ENCODE measurements at places on chromosomes 4 and X.

DNA sequence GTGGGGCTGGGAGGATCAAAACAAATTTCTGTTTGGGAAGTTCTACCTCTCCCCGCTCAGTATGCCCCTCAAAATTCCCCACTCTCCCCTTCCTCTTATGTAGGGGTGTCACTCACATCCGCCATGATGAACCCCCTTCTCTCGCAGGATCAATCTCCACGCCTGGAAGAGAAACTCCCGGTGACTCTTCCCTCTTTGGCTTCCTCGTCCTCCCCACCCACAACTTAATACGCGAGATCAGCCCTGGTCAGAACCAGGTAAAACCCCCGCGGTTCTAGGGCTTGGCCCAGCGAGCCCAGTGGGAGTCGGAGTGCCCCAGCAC lies 427 bp downstream of the LAMTOR3 start:
- no peak for DNase-seq

GRCh38 chrX:39764441-39764914 lies 333.3 kb downstream of the BCOR start:
- DNase-seq, result peak; percentile 47

- DNase-seq, result no peak
These were observed 52.1 kb downstream of the NPY5R start for GRCh38 chr4:163395758-163396157.

DNA sequence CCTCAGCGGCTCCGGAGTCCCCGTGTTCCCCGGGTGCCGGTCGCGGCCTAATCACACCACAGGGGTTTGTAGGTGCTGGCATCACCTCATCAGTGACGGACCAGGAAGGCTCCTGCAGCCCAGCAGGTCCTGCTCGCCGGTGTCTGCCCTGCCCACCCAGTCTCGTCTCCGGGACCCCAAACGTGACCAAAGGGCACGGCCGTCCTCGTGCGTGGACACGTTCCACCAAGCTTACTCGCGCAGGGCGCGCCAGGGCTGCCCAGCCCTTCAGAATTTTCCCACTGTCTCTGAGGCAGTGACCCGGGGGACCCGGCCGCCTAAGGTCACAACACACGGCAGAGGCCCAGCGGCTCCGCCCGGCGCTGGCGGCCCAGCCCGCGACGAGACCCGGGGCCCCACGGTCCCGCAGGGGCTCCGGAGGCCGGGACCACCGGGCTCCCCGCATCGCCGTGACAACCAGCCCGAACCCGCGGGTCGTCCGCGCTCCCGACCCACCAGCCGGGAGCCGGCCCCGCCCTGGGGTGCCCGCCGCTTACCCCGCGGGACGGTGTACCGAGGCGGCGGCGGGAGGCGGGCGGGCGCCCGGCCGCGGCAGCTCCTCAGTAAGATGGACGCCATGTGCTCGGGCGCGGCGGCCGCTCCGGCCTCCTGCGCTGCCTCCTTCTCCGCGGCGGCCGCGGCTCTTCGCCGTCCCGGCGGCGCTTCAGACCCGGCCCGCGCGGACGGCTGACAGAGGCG lies 454 bp downstream of the LETM1 start:
- DNase-seq, result no peak

DNA sequence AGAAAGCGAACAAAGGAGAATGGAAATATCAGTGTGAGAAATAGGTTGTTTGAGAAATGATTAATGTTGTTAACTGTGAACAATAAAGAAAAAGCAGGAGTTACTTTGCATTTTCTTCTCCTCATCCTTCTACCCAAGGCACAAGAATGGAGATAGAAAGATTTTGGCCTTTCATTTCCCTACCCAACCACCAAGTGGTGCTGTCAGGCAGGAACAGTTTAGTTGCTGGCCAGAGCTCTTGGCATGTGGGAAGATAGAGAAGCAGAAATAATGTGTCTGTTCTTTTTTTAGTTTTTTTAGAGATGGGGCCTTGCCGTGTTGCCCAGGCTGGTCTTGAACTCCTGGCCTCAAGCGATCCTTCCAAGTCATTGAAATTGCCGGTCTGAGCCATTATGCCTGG lies 12.8 kb downstream of the HOPX start:
- peak; percentile 71 for DNase-seq

GRCh38 chrX:109679820-109680219 lies 53.2 kb downstream of the ACSL4 start:
- DNase-seq, result no peak

DNA sequence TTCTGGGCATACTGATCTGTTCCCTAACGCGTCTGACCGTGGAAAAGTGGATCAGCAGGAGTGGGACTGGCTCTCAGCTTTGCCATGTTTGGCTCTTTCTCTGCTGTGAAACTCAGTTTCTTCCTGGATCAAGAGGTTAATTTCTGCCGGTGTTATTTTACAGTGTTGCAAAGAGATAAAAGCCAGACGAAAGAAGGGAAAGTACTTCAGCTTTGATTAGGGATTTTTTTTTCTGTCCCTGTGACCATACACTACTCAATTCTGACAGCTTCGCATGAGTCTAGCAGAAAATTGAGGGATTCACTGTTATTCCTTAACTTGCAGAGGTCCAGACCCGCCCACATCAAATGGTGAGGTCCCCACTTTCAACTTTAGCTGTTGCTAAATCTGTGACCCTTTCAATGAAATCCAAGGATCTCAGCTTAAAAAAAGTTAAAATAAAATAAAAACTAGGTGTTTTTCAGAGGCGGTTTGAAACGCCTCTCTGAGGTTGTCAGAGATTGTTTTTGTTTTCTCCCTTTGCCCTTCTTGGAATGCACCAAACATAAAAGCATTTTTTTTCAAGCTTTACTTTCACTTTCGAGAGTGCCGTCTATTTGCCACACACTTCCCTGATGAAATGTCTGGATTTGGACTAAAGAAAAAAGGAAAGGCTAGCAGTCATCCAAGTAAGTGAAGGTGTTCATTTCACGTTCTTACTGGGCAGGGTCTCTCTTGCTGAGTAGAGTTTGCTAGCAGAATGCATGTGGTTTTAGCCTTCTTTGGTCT lies at the start of gene TLR3:
TSS of gene TLR3 (plus strand) at position 576 of the 768 bp plus-strand sequence. CDS start 7,464 bp downstream, outside the sequence.
- no peak for DNase-seq
